Tongue (tissue), 3 donors: ENCODE measurements at places on chromosomes 13 and 19. TPM values are rescaled to one million over a fixed set of nuclear protein-coding genes. Genes with fewer than 3 reads are reported as not detected.
A peak's percentile ranks its signal among the peaks of the same experiment; 100 is the strongest.

DNA sequence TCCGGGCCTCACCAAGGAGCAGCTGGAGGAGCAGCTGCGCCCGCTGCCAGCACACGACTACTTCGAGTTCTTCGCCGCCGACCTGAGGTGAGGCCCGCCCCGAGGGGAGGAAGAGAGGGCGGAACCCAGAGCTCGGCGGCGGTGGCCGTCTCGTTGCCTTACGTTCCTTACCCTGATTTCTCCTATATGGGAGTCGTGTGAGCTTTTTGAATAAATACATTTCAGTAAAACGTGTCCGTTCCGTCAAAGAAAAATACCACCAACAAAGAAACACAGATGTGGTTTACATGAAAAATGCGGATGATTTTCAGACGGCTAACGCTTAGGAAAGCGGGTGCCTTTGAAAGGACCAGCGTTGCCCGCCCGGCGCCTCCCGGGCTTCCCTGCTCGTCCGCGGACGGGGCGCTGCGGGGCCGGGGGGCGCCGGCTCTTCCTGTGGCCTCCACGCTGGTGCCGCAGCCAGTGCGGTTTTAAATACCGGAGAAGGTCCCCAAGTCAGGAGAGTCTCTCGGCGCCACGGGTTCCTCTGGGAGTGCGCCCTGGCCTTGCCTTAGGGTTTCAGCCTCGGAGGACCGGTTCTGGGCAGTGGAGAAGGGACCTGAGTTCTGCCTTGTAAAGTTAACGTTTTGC, 755 bp downstream of the UPF3A start:
- peak; percentile 86 for DNase-seq

GRCh38 chr13:112569821-112570220, 18.1 kb downstream of the TUBGCP3 start:
- no peak for DNase-seq

The PDCD2L gene
- total RNA-seq = 15.8 TPM

The CYP2A6 gene
- not detected for total RNA-seq

The NLRP4 gene
- not detected for total RNA-seq

DNA sequence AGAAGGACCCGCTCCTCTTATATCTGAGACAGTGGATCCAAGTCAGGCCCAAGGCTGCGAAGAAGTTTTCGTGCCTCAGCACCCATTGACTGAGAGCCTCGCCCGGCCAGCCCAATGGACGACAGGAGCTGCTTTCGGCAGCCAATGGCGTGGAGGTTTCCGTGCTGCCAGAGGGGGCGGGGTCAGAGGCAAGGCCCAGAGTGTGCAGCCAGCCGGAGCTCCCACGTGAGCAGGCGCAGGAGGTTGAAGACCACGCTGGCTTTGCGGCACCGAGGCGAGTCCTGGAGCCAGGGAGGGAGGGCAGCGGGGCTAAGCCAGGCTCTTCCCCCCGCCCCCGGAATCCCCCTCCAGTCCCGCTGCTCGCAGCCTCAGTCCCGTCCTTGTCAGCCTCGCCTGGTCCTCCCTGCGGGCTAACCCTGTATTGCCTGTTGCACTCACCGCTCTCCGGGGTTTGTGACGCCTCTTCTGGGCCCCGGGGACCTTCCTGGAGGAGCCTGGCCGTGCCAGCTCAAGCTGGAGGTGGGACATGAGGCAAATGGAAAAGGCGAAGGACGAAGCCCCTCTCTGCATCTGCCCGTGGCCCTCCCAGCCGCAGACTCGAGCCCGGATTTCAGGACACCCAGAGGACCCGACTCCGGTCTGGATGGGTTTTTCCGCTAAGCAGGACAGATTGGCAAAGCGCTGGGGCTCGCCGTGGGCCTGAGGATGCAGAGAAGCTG, 1.5 kb downstream of the IFNL4 start:
- DNase-seq = peak; percentile 53

GRCh38 chr19:11400798-11401197, 16.7 kb upstream of the EPOR start:
- no peak for DNase-seq

The GNG7 gene
- 3.2 TPM for total RNA-seq

The ZGLP1 gene
- total RNA-seq = 1.2 TPM

DNA sequence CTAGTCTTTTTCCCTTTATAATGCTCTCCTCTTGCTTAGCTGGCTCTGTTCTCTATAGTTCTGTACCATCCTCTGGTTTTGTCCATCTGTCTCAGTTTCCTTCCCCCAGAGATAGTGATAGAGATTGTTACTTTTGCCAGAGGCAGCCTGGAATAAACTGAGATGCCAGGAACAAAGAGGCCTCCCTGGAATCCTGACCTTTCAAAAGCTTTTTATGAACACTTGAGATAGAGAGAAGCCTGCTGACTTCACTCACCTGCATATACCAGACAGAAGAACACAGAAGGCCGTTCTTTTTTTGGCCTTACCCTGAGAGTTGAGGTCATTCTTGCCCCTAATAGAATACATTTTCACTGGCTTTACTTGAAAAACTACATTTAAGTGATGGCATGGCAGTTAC, 150.2 kb downstream of the LHFPL6 start:
- DNase-seq = no peak

The GTF2F2 gene
- total RNA-seq = 19.4 TPM

The CYP4F8 gene
- not detected for total RNA-seq

DNA sequence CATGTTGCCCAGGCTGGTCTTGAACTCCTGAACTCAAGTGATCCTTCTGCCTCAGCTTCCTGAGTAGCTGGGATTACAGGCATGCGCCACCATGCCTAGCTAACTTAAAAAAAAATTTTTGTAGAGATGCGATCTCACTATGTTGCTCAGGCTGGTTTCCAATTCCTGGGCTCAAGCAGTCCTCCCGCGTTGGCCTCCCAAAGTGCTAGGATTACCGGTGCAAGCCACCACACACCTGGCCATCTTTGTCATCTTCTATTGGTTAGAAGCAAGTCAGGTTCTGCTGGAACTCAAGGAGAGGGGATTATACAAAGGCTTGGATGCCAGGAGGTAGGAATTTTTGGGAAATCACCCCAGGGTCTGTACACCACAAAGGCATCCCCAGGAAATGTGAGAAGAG, 25.2 kb downstream of the TNFSF14 start:
- no peak for DNase-seq

- no peak for DNase-seq
Measured at GRCh38 chr13:42075517-42075916, 27.1 kb downstream of the DGKH start.
